Upper lobe of right lung (tissue), 1 donor: ENCODE measurements at places on chromosomes 13 and 19. TPM values are rescaled to one million over a fixed set of nuclear protein-coding genes. Genes with fewer than 3 reads are reported as not detected.

Gene ZNF850
- total RNA-seq = 2.8 TPM

Gene TNFSF9
- 7.4 TPM for total RNA-seq

Gene VSTM2B
- not detected for total RNA-seq

Gene TRIM28
- 199 TPM for total RNA-seq

Gene FUT6
- total RNA-seq = 2.7 TPM

Gene BEST2
- not detected for total RNA-seq

Gene BCKDHA
- total RNA-seq = 15.0 TPM

Gene HPN
- total RNA-seq = 36.4 TPM

Gene RASIP1
- total RNA-seq = 54.5 TPM

Gene METTL21C
- not detected for total RNA-seq

Gene GPR18
- total RNA-seq = 0.58 TPM

Gene ZNF556
- total RNA-seq = not detected

Gene GNA15
- 18.6 TPM for total RNA-seq

Gene HS6ST3
- not detected for total RNA-seq

Gene S1PR4
- 22.3 TPM for total RNA-seq

Gene CEACAM4
- total RNA-seq = 4.6 TPM

Gene CGB3
- total RNA-seq = not detected

Gene CGB1
- total RNA-seq = not detected

Gene ZSCAN5B
- total RNA-seq = 0.20 TPM

Gene SYDE1
- total RNA-seq = 25.8 TPM

Gene KASH5
- total RNA-seq = 2.2 TPM

Gene ZNF443
- total RNA-seq = 3.8 TPM

Gene DIAPH3
- 4.6 TPM for total RNA-seq

Gene CALR3
- not detected for total RNA-seq

Gene DIRAS1
- 1.8 TPM for total RNA-seq

Gene ABCA7
- 51.0 TPM for total RNA-seq

Gene ACER1
- not detected for total RNA-seq

Gene RYR1
- total RNA-seq = 6.5 TPM

Gene TUBA3C
- not detected for total RNA-seq

Gene PGLYRP1
- total RNA-seq = 0.58 TPM

Gene MYO1F
- 106 TPM for total RNA-seq

Gene LILRB2
- total RNA-seq = 18.8 TPM

Gene ZIK1
- 2.9 TPM for total RNA-seq

Gene SHISA2
- total RNA-seq = 26.3 TPM

Gene TMEM255B
- total RNA-seq = 43.6 TPM

Gene ANGPTL4
- 6.3 TPM for total RNA-seq

Gene KLK11
- total RNA-seq = 10.8 TPM

Gene GPR183
- total RNA-seq = 13.6 TPM
